ENCODE measurements at places on chromosomes 4 and X. TPM values are rescaled to one million over a fixed set of nuclear protein-coding genes. Genes with fewer than 3 reads are reported as not detected.

GRCh38 chr4:121952290-121952689, 430 bp upstream of the TRPC3 start:
- H3K27ac ChIP-seq, result no peak overlapping the region
- DNase-seq, result no peak
- peaks cover 44% of the 10 kb centered on the region for H3K27me3 ChIP-seq
- H3K36me3 ChIP-seq, result no peaks in the 10 kb centered on the region
- peaks cover 17% of the 10 kb centered on the region for H3K4me1 ChIP-seq

Gene ALB
- total RNA-seq, result not detected

Gene HMGB3
- 60.8 TPM for total RNA-seq

GRCh38 chr4:184232202-184232601, 14.5 kb upstream of the ENPP6 start:
- no peaks in the 10 kb centered on the region for H3K27me3 ChIP-seq
- no peak for DNase-seq
- no peak overlapping the region for H3K4me3 ChIP-seq
- H3K27ac ChIP-seq, result no peak overlapping the region

Gene FHDC1
- total RNA-seq, result 0.24 TPM

Gene GPC3
- total RNA-seq, result 0.71 TPM

All from activated CD8-positive, alpha-beta T cell treated with anti-CD3 and anti-CD28 coated beads, Interleukin-2, amount 10 ng/mL, durations not matched to agents 7 days and 5 days (primary cell).